ENCODE measurements at places on chromosomes 2 and 18.

DNA sequence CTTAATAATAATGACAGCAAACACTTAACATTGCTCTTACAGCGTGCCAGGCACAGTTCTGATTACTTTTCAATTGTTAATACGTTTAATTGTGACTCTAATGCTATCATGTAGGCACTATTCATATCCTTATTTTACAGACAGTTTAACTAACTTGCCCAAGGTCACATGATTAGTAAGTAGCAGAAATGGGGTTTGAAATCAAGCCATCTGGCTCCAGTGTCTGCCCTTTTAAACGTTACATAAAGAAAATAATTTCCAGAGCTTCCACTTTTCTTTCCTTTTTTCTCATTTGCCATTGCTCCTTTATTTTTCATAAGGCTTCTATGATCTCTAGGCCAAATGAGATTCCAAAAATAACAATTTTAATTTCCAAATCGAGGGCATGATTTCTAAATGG, 50.6 kb upstream of the IKZF2 start:
- no peak for DNase-seq

DNA sequence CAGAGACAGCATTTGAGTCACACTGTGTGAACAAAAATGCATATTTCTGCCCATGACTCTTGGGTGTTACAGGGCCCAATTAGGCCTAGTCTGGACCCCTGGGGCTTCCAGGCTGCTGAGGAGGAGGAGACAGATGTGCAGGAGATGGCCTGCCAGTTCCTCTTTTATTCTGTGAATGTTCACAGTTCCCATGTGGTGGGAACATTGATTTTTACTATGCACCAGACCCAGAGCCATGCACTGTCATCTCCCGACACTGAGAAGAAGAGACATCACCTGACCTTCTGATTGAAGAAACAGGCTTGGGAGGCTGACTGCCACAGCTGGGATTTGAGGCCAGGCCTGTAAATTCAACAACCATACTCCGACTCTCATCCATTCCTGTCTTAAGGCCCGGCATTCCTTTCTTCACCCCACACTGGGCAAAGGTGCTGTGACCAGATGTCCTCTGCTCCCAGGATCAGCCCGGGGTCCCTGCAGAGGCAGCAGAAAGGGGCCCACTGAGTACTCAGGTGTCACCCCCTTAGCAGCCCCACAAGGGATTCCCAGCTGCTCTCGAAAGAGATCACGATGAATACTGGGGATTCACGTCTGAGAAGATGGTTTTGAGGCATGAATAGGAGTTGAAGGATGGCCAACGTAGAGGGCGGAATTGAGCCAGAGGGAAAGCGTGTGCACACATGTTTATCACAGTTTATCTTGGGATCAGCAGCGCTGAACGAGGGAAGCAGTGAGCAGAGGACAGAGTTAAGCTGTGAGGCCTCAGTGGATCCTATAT, 3.6 kb upstream of the TFCP2L1 start:
- no peak for DNase-seq

DNA sequence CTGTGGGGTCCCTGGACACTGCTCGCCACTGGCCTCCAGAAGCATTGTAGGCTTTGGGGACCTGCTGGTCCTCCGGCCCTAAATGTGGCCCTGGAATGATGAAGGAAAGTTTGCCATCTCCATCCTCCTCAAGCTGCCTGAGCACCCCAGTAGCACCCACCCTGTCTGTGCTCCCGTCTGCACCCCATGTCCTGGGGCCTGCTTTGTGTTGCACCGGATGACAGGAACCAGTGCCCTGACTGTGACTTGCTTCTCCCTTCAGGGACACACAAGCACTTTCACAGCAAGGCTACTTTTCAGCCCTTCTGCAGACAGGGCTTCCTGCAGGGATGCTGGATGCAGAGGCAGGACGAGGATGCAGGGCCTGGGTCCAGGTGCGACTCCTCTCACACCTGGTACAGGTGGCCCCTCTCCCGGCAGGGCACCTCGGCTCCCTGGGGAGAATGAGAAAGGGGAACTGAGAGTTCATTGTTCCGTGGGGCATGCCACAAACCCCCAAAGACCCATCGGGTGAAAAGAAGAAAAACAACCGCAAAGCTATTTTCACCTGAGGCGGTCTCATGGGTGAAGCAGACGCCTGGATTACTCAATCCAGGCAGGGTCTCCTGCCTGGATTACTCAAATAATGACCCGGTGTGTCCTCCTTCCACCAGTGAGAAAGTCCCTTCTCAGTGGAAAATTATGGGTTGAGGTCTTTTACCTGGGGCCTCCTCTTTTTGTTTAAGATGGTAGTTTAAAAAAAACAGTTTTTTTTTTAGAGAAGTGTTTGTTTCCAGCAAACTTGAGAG, 74.9 kb downstream of the LONRF2 start:
- DNase-seq = peak; percentile 85

- DNase-seq = no peak
Observed at GRCh38 chr2:27728081-27728858, 43.2 kb upstream of the MRPL33 start.

DNA sequence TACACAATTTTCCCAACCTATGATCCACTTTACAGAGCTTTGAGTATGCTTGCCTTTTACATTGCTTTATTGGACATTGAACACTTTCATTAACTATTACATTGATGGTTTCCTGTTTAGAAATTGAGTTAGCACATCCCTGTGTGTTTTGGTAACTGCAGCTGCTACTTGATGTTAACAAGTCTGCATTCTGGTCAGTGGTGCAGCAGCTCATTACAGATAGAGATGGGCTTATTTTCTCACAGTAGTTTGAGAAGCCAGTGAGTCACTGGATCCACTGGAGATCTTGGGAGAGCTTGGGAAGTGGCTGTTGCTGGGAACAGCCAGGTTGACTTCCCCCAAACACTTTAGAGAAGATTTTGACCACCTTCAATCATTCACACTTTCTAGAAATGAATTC, 150.5 kb downstream of the ARHGAP15 start:
- no peak for DNase-seq

- peak; percentile 73 for DNase-seq
Observed at GRCh38 chr18:63951302-63951705, 2.2 kb downstream of the HMSD start.

- DNase-seq = no peak
Observed at GRCh38 chr2:197931661-197932312, 127.4 kb downstream of the PLCL1 start.

- DNase-seq = no peak
Observed at GRCh38 chr2:8426550-8426949, 255.3 kb upstream of the ID2 start.

GRCh38 chr2:73999881-74000597, 15.3 kb downstream of the TET3 start:
- DNase-seq = no peak

GRCh38 chr18:33745151-33745795, 167.3 kb downstream of the ASXL3 start:
- no peak for DNase-seq

DNA sequence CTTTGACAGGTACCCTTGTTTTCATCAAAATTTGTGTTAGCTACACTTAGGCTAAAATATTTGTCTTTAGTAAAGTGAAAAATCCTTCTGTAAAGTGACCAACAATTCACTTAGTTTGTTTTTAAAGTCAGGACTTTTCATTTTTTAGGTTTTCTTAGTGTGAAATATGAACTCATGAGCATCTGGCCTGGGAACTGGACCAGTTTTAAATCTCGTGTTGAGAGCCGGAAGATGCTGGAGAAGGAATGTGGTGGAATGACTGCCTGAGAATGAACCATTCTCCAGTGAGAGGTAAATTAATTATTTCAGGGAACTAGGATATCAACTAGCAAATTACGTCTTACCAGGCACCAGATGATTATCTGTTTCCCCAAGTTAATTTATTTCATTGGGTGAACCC, 305.7 kb downstream of the AGPS start:
- no peak for DNase-seq

- no peak for DNase-seq
Observed at GRCh38 chr2:236584521-236585384, 15.1 kb downstream of the ACKR3 start.

- DNase-seq = no peak
Observed at GRCh38 chr2:10309286-10309685, 6.6 kb downstream of the HPCAL1 start.

DNA sequence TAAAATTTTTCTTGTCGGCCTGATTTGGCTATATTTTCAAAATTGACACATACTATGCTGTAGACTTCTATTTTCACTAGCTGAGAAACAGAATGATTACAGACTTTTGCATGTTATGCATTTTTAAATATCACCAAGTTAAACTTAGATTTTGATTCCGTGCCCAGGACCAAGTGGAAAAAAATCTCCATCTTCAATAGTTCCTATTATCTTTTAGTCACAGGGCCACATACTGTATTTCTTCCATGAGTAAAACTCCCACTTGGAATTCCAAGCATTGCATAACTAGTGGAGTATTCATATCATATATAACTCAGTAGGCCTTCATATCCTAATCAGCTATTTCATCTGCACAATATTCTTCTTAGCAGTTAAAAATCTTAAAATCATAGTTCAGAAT, 470.9 kb downstream of the ARHGAP15 start:
- DNase-seq = no peak

GRCh38 chr2:155965415-155966063, 367.0 kb downstream of the NR4A2 start:
- no peak for DNase-seq

DNA sequence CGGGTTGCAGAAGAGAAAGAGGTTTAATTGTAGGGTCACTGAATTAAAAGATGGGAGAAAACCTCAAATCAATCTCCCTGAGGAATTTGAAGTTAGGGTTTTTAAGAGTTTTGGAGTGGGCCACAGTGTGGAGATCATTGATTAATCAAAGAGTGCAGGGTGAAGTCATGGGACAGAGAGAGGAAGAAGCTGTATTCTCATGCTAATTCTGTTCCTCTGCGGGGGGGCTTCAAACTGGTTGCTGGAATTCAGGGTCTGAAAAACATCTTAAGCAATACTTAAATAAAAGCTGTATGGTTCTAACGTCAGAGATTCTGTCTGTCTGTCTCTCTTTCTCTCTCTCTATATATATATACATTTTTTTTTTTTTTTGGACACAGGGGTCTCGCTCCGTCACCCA, 169.8 kb upstream of the SPATS2L start:
- no peak for DNase-seq

DNA sequence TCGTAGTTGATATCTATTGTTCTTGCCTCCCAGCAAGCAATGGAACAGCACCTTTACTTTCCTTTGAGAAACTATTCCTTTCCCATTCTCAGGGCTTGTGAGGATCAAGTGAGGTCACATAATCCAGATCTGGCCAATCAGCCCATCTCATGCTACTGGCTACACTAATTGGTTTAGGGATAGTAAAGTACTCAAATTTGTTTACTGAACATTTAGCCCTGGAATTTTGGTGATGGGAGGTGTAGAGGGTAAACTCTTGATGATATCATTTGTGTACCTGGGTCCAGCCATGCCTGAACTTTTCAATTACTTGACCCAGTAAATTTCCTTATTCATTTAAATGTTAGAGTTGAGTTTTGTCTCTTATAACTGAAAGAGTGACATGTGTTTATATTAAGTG, 195.8 kb upstream of the TNP1 start:
- DNase-seq = no peak

DNA sequence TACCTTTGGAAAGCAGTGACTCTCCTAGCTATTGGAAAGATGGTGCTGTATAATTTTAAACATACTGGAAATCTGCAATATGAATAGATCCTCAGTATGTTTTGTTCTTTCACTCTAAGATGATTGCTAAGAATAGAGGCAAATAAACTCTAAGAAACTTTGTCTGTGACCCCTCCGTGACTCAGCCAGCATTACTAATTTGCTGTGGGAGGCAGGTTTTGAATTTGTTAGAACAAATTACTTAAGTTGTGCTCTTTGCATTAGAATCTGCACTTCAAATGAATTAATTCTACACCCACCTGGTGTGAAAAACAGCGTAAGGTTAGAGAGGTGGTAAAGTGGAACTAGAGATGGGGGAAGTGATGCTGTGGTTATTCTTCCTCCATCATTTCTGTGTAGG, 142.2 kb downstream of the RAPGEF4 start:
- no peak for DNase-seq

DNA sequence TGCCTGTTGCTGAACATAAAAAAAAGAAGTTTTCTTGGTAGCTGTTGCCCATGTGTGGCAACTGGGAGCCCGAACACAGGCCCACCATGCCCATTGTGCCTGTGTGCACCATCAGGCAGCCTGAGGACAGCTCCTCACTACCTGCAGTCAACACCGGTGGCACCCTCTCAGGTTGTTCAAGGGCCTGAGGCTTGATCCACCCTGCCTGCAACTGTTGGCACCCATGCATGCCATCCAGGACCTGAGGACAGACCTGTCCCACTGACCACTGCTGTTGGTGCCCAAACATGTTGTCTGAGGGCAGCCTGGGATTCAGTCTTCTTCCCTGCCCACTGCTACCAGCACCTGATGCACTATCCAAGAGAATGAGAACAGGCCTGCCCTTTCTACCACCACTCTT, 661.1 kb upstream of the ZNF804A start:
- no peak for DNase-seq

GRCh38 chr2:108620656-108621055, 86.4 kb downstream of the LIMS1 start:
- DNase-seq = no peak

- DNase-seq = no peak
Observed at GRCh38 chr18:55402731-55403405, 185.1 kb downstream of the TCF4 start.

GRCh38 chr2:43853141-43854081, 14.6 kb downstream of the ABCG8 start:
- no peak for DNase-seq

DNA sequence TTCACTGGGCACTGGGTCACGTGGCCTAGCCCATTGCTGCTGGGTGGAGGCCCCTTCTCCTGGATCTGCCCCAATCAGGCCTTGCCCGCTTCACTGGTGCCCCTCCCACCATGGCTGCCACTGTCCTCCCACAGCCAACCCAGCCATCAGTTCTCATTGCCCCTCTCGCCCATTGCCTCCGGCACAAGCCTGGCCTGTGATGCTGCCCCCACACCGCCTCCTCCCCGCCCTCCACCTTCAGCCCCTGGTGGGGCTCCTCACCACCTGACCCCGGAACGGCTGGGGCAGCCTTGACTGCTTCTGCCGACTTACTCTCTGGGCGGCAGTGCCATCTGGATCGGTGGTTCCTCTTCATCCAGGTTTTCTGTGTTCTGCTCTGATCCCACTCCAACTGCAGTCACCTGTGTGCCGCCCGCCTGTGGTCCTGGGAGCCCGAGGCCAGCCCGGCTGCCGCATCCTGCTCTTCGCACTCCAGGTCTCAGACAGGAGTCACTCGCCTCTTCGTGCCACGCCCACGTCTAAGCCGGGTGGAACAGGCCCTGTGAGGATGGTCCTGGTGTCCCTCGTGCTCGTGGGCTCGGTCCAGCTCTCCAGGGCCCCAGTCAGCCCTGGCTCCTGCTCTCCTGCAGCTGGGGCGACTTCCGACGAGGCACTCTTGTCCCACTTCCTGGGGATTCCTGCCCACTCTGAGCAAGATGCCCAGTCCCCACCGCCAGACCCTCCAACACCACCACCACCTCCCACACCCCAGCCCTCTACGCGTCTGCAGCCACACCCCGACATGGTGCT, 14.2 kb downstream of the D2HGDH start:
- DNase-seq = no peak
